ENCODE measurements at places on chromosomes 1 and 21.

DNA sequence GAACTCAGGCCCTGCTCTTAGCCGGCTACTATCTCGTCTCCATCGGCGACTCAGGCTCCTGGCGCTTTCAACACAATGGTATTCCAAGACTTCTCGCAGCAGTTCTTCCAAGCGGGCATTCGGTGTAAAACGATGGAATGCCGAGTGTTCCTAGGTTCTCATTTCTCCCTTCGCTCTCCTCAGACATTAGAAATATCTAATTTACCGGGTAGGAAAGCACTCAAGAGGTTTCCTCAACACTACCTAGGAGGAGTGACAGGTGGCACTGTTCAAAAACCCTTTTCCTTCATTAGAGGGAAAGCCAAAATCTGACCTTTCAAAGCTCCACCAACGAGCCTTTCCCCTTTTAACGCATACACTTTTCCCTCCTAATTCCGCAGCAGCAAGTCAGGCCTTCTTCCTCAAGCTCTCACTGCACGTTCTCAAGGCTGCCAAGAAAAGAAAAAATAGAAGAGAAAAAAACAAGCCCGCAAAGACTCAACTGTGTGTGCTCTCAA lies 601 bp downstream of the UBE2G2 start:
- DNase-seq: no peak

DNA sequence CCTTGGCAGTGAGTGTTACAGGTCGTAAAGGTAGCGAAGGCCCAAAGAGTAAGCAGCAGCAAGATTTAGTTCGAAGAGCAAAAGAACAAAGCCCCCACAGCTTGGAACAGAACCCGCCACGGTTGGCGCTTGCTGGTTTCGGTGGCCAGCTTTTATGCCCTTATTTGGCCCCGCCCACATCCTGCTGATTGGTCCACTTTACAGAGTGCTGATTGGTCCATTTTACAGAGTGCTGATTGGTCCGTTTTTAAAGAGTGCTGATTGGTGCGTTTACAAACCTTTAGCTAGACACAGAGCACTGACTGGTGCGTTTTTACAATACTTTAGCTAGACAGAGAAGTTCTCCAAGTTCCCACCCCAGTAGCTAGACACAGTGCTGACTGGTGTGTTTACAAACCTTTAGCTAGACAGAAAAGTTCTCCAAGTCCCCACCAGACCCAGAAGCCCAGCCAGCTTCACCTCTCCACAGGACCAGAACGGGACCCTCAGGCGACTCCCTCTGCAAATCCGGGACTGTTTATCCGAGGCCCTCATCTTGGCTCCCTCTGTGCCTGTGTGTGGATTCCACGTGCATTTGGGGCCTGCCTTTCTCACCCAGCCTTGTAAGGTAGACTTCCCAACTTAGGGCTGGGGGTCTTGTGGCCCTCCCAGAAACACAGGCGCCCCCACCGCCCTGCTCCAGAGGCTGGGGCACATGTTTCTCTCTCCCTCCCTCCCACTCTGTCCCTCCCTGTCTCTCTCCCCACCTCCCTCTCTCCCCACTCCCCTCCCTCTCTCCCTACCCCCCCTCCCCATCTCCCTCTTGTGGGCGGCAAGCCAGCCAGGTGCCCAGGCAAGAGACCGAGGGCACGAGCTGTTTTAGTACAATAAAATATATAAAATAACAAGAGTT lies 12.6 kb downstream of the FTCD start:
- DNase-seq: no peak

GRCh38 chr1:217626321-217626720 lies 4.6 kb downstream of the GPATCH2 start:
- no peak for DNase-seq

DNA sequence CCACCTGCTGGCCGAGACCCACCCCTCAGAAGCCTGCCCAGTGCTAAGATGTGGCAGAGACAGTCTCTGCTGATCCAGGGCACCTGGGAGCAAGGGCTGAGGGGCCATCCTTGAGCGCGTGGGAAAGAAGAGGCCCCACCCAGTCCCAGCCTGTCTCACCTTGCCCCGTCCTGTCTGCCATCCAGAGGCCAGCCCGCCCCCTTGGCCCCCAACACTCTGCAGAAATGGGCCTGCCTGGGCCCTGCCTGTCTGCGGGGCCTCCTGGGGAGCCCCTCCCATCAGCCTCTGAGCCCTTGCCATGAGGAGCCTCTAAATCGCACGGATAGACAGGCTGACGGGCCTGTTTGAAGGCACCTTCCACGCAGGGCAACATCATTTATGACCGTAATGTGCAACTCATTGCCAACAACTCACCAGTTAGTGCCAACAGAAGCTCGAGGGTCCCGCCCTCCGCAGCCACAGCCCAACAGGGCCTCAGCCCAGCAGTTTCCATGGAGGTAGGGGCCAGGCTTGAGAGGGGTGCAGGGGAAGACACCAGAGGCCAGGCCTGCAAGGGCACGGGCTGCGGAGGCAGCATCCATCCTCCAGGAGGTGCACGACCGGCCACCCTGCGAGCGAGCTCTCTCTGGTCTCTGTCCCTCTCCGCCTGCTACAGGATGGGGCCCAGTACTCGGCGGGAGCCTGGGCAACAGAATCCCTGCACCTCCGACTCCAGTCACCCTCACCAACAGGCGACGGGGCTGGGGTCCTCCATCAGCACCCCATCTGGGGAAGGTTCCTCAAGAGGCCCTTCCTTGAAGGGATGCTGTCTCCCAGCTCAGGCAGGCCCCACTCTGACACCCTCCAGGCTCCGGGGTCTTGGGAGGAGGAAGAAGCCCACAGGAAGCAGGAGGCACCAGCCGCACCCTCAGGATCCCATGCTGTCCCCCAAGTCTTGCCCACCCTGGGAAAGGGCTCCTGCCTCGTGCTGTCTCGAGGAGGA lies 78.0 kb downstream of the MEGF6 start:
- DNase-seq: peak; percentile 69

GRCh38 chr1:47340227-47340626 lies 6.6 kb downstream of the CMPK1 start:
- DNase-seq: no peak

DNA sequence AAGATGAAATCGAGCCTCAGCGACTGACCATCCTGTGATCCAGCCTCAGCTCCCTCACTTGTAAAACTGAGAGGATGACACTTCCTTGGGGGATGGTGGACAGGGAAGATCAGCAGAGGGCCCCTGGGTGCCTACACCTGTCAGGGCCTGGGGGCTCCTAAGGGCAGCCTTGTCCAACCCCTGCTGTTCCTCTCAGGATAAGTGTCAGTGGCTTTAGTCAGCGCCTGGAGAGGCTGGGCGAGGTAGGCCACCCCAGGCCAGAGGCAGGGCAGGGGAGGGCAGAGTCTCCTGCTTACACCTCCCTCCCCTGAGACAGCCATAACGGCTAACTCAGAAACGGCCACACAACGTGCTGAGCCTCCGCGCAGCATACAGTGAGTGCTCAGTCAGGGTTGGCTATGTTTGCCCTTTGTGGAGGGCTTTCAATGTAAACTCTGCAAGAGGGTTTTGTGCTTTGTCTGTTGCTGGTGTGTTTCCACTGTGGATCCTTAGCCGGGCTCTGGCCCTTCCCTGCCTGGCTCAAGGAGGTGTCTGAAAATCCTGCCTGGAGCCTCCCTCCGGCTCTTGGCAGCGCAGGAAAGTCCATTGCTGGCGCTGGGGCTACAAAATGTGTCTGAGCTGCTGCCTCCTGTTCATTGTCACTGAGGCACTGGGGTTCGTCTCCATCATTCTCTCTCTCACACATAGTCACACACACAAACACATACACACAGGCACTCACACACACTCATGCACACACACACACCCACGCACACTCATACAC lies 588.4 kb downstream of the PTPRU start:
- DNase-seq: no peak

DNA sequence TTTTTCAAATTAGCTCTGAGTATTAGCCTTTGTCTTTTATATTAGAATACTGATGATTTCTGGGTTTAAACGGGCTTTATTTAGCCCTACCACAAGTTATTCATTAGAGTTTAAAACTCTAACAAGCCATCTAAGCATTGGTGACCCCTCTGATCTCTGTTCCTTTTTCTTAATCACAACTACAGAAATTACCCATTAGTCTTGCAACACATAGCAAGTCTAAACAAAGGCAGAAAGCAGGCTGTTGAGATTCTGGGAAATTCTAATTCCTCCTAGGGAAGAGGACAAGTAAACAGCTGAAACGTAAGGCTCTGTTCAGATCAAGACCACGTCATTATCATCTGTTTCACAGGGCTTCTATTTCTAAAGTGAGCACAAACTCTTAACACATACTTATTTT lies 491.2 kb upstream of the ZRANB2 start:
- DNase-seq: no peak

- DNase-seq: no peak
Observed at GRCh38 chr1:237211031-237211430, 169.0 kb downstream of the RYR2 start.

DNA sequence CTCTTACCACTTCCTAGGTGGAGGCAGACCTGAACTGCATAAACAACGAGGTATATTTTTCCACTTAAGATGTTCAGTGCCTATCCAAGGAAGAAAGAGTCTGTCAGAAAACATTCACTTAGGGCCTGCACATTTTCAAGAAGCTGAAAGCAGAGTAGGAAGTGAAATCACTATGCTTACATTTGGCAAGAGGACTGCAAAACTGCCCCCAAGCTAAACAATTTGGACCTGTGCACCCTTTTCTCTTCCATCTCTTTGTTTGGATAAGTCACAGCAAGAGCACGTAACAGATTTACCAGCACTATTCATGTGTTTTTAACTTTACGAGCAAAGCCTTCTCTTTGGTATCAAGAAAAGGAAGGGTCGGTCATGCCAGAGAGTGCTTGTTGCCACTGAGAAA lies 13.2 kb upstream of the BEND5 start:
- DNase-seq: no peak

DNA sequence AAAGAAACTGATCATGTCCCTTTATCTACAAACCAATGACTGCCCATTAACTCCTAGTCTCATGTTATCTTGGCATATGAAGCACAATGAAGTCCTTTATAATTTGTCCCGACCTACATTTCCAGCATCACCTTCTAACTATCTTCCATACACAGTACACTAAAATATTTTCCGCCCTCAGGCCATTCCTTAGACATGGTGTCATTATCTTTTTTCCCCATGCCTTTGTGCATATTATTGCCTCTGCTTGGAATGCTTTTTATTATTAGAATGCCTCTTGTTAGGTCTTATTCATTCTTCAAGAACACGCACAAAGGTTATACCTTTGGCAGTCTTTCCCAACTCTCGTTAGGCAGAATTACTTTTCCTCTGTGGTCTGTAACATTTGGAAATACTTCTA lies 39.6 kb downstream of the ATG4C start:
- no peak for DNase-seq

DNA sequence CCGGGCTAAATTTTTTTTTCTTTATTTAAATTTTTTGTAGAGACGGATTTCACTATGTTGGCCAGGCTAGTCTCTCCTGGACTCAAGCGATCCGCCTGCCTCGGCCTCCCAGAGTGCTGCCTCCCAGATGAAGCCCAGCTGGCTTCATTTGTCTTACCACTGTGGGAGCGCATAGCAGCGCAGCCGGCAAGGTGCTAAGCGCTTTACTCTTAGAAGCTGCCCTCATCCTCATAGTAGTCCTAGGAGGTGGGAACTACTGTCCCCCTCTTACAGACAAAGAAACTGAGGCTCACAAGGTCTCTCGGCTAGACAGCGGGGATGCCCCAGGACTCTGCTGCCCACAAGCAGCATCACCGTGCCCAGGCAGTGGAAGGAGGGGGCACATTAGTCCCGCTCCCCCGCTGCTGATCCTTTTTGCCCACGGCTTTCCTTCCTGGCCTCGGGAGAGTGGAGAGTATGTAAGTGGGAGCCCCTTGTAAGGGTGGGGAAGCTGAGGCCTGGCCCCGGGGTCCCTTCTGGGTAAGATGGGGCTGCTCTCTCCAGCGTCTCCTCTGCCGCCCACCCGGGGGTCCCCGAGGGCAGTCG lies 726 bp downstream of the TMEM54 start:
- DNase-seq: no peak

DNA sequence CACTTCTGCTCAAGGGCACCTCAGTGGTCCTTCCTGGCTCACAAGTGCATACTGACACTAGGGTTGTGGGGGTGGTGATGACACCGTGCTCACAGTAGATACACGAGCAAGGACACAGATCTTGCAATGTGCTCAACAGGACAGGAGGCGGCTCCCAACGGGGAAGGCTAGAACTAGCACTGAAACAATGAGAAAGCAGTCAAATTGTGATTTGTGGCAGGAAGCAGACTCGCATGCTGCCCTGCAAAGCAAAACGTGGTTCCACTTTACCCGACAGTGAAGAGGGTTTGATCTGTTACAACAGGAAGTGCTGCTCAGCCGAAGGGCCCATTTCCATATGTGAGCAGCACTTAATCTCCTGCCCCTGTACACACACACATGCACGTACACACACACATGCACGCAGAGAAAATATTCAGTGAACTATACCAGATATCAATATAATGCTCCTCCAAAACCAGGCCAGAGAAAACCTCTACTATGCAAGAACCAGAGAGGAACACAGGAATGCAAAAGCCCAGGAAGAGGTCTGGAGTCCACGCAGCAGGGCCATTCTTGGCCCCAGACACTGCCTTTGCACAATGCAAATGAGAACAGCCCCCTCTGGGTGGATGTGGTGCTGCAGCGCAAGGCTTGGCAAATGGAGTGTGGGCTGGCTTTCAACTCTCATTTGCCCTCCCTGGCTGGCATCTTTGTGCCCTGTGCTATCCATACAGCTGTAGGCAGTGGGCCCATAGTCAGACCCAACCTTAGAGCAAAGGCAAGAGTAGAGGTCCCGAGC lies 47.1 kb downstream of the KANK4 start:
- DNase-seq: no peak

- peak; percentile 12 for DNase-seq
Observed at GRCh38 chr1:110250749-110251148, 40.6 kb downstream of the KCNC4 start.

GRCh38 chr1:212606395-212607205 lies 2.0 kb upstream of the ATF3 start:
- no peak for DNase-seq

DNA sequence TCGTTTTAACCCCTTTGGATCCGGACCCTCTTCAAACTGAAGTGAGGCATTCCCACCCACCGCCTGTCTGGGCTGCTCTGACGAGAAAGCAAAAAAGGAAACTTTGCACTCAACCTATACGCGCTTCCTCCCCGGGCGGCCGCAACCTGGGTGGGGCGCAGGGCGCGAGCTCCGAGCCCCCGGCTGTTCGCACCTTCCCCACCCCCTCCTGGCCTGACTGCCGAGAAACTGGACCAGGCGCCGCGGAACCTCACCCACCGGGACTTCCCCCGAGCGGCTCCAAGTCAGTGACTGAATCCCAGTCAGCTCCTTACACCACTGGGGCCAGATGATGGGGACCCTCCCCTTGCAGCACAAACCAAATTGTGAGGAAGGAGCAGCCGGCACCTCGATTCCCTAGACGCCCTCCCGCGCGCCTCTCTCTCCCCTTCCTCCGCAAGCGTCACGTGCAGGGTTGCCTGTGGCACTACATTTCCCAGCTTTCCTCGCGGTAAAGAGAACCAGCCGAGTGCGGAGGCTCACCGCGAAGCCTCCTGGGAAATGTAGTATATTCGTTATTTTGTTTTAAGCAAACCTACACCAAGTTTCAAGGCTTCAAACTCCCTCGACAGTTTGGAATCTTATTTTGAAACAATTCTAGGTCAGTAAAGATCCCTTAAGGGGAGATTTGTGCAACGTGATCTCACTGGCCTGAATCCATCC lies at the start of gene RAB29:
RAB29 (minus strand) TSS at position 468 of the 702 bp plus-strand sequence. CDS start 526 bp downstream, outside the sequence.
- peak; percentile 86 for DNase-seq

Data from H9 (cell line).